ENCODE measurements at places on chromosomes 6 and 20. TPM values are rescaled to one million over a fixed set of nuclear protein-coding genes. Genes with fewer than 3 reads are reported as not detected.
A peak's percentile ranks its signal among the peaks of the same experiment; 100 is the strongest.

SOX18 gene
- 69.2 TPM for total RNA-seq

PTGIS gene
- 46.0 TPM for total RNA-seq

LY6G5C gene
- 5.9 TPM for total RNA-seq

RIPOR2 gene
- total RNA-seq, result 56.8 TPM

ARFGEF2 gene
- total RNA-seq, result 31.6 TPM

HCK gene
- total RNA-seq, result 30.8 TPM

HLA-DQA1 gene
- total RNA-seq, result 137 TPM

MOXD1 gene
- total RNA-seq, result 49.5 TPM

TRIM10 gene
- not detected for total RNA-seq

GJA10 gene
- not detected for total RNA-seq

TRIM38 gene
- total RNA-seq, result 15.9 TPM

DACT2 gene
- 1.4 TPM for total RNA-seq

FGD2 gene
- total RNA-seq, result 60.3 TPM

TXLNB gene
- total RNA-seq, result 0.73 TPM

- no peaks in the 10 kb centered on the region for H3K36me3 ChIP-seq
- H3K4me3 ChIP-seq, result no peak overlapping the region
- H3K27ac ChIP-seq, result no peak overlapping the region
- H3K4me1 ChIP-seq, result no peaks in the 10 kb centered on the region
- DNase-seq, result no peak
- H3K27me3 ChIP-seq, result no peaks in the 10 kb centered on the region
Measured at GRCh38 chr6:44037847-44038542, 89.3 kb downstream of the MRPL14 start.

- no peak for DNase-seq
- no peaks in the 10 kb centered on the region for H3K27me3 ChIP-seq
- H3K4me3 ChIP-seq, result no peak overlapping the region
- peaks cover 32% of the 10 kb centered on the region for H3K36me3 ChIP-seq
- H3K4me1 ChIP-seq, result peaks cover 20% of the 10 kb centered on the region
Measured at GRCh38 chr20:32326504-32326845, 31.7 kb upstream of the ASXL1 start.

DNA sequence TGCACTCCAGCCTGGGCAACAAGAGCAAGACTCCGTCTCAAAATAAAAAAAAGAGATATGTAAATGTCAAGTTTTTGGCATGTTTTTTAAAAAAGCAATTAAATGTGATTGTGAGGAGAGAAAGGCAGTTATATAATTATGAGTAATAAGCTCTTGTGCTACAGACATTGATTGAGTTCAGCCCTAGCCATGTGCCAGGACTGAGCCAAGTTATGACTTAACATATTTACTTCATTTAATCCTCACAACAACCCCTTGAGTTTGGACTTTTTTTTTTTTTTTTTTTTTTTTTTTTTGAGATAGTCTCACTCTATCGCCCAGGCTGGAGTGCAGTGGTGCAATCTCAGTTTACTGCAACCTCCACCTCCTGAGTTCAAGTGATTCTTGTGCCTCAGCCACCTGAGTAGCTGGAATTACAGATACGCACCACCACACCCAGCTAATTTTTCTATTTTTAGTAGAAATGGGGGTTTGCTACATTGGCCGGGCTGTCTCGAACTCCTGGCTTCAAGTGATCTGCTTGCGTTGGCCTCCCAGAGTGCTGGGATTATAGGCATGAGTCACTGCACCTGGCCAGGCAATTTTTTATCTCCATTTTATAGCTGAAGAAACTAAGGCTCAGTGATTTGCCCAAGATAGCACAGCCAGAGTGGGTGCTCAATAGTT is 15.0 kb upstream of the CSE1L start:
- H3K4me3 ChIP-seq, result no peak overlapping the region
- DNase-seq, result no peak
- H3K36me3 ChIP-seq, result peaks cover 95% of the 10 kb centered on the region
- no peaks in the 10 kb centered on the region for H3K4me1 ChIP-seq

GRCh38 chr6:169385237-169385880 is 131.7 kb upstream of the THBS2 start:
- H3K4me3 ChIP-seq, result no peak overlapping the region
- H3K36me3 ChIP-seq, result no peaks in the 10 kb centered on the region
- DNase-seq, result no peak
- H3K27ac ChIP-seq, result no peak overlapping the region
- no peaks in the 10 kb centered on the region for H3K27me3 ChIP-seq

- H3K36me3 ChIP-seq, result no peaks in the 10 kb centered on the region
- H3K27ac ChIP-seq, result no peak overlapping the region
- H3K4me1 ChIP-seq, result no peaks in the 10 kb centered on the region
- H3K4me3 ChIP-seq, result no peak overlapping the region
Measured at GRCh38 chr6:88157106-88157505, 9.0 kb downstream of the CNR1 start.

- H3K4me1 ChIP-seq, result no peaks in the 10 kb centered on the region
- H3K36me3 ChIP-seq, result no peaks in the 10 kb centered on the region
- H3K4me3 ChIP-seq, result no peak overlapping the region
- H3K27ac ChIP-seq, result no peak overlapping the region
- H3K27me3 ChIP-seq, result no peaks in the 10 kb centered on the region
Measured at GRCh38 chr20:8535403-8536261, 403.6 kb downstream of the PLCB1 start.

DNA sequence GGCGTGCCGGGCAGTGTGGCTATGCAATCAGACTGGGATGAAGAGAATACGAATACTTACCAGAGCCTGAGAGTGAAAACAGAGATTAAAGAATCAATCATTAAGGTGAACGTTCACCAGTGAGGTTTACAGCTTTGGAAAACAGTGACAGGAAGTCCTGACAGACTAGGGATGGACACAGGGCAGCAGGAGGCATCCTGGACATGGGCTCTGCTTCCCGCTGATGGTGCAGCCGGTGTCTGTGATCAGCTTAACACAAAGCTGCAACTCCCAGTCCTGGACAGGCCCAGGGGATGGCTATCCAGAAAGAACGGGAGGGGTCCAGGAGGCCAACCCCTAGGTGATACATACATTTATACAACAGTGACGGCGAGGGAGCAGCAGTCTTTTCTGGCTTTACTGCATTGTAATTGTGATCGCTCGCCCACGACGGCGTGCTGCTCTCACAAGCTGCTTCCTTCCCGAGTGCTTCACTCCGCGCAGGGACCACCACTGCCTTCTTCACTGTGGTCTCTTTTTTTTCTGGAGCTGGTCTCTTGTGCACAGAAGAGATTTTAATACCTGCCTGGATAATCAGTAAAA is 20.7 kb downstream of the DIDO1 start:
- no peak overlapping the region for H3K27ac ChIP-seq
- H3K4me1 ChIP-seq, result peaks cover 2% of the 10 kb centered on the region
- DNase-seq, result no peak
- no peak overlapping the region for H3K4me3 ChIP-seq
- H3K27me3 ChIP-seq, result no peaks in the 10 kb centered on the region

- H3K27me3 ChIP-seq, result no peaks in the 10 kb centered on the region
- no peak for DNase-seq
- H3K36me3 ChIP-seq, result no peaks in the 10 kb centered on the region
- no peaks in the 10 kb centered on the region for H3K4me1 ChIP-seq
Measured at GRCh38 chr20:60214901-60215815, 256.9 kb downstream of the CDH26 start.

- H3K27ac ChIP-seq, result no peak overlapping the region
- no peaks in the 10 kb centered on the region for H3K36me3 ChIP-seq
- H3K27me3 ChIP-seq, result no peaks in the 10 kb centered on the region
- DNase-seq, result no peak
Measured at GRCh38 chr6:63998991-63999390, 363.4 kb downstream of the PHF3 start.

- peaks cover 21% of the 10 kb centered on the region for H3K4me1 ChIP-seq
- DNase-seq, result no peak
- H3K4me3 ChIP-seq, result no peak overlapping the region
- no peaks in the 10 kb centered on the region for H3K36me3 ChIP-seq
- no peaks in the 10 kb centered on the region for H3K27me3 ChIP-seq
- no peak overlapping the region for H3K27ac ChIP-seq
Measured at GRCh38 chr6:113876695-113877094, 19.6 kb downstream of the MARCKS start.

DNA sequence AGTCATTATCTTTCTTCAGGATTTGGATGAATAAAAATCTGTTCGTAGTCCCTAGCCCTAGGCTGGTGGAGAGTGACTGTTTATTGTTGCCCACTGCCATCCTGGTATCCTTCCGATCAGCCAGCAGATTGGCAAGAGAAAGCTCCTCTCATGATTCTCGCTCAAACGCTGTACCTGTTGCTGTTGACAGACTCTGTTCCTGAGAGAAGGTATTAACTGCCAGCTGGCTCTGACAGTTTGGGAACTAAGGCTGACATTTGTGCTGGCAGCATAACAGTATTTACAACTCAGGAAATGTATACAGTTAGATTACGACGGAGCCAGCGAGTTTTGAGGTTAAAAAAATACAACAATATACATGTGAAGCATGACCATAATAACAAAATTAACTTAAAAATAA is 674.5 kb downstream of the PRKN start:
- no peaks in the 10 kb centered on the region for H3K27me3 ChIP-seq
- H3K27ac ChIP-seq, result no peak overlapping the region
- no peaks in the 10 kb centered on the region for H3K4me1 ChIP-seq
- no peak for DNase-seq

- H3K4me3 ChIP-seq, result no peak overlapping the region
- H3K27me3 ChIP-seq, result no peaks in the 10 kb centered on the region
- H3K27ac ChIP-seq, result no peak overlapping the region
- H3K36me3 ChIP-seq, result no peaks in the 10 kb centered on the region
Measured at GRCh38 chr20:45426320-45427016, 10.5 kb downstream of the PIGT start.

DNA sequence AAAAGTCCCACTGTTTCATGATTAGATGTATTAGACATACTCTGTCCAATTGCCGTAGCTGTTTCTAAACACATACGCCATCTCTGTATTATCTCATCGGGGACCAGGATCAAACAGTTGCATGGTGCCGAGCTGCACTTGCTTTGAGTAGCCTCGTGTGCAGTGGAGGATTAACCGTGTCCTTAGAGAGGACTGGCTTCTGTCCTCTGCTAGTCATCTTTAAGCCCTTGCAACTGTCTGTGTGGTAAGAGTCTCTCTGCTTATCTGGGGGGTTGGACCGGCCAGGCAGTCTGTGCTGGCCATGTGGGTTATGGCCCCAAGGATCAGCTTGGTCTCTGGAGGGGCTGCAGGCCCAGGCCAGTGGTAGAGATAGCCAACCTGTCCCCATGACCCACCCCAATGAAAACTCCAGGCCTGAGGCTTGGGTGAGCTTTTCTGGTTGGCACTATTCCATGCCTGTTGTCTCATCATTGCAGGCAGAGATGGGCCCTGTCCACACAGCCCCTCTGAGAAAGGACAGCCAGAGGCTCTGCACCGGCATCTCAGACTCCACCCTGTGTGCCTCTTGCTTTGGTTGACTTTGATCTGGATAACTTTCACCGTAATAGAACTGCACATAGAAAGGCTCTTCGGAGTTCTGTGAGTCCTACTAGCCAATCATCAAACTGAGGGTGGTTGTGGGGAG is 137.3 kb upstream of the SNX9 start:
- H3K36me3 ChIP-seq, result no peaks in the 10 kb centered on the region
- H3K4me3 ChIP-seq, result no peak overlapping the region
- no peaks in the 10 kb centered on the region for H3K27me3 ChIP-seq
- H3K4me1 ChIP-seq, result no peaks in the 10 kb centered on the region
- no peak for DNase-seq
- no peak overlapping the region for H3K27ac ChIP-seq

DNA sequence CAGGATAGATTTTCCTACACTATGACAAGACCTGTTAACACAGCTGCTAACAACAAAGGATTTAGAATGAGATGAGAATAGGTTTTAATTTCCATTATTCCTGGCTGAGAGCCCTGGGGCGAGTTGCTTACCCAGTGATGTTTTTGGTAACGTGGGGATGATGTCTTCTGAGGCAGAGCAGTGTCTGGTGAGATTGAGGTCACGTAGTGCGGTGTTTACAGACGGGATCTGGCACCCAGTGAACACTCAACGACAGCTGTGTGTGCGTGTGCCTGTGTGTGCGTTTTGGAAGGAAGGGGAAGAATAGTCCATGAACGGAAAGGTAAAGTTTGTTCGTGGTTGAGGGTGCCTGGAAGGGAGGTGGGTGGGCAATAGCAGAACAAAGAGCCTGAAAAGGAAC is 384.7 kb downstream of the C6orf118 start:
- no peaks in the 10 kb centered on the region for H3K36me3 ChIP-seq
- no peak overlapping the region for H3K27ac ChIP-seq
- no peak for DNase-seq
- no peak overlapping the region for H3K4me3 ChIP-seq
- H3K27me3 ChIP-seq, result no peaks in the 10 kb centered on the region

- DNase-seq, result no peak
- H3K36me3 ChIP-seq, result no peaks in the 10 kb centered on the region
- no peaks in the 10 kb centered on the region for H3K4me1 ChIP-seq
- H3K27ac ChIP-seq, result no peak overlapping the region
- no peak overlapping the region for H3K4me3 ChIP-seq
- no peaks in the 10 kb centered on the region for H3K27me3 ChIP-seq
Measured at GRCh38 chr6:139931747-139932146, 557.3 kb upstream of the CITED2 start.

- H3K4me3 ChIP-seq, result no peak overlapping the region
- no peak for DNase-seq
- no peaks in the 10 kb centered on the region for H3K36me3 ChIP-seq
Measured at GRCh38 chr20:2816583-2817340, 598 bp downstream of the TMEM239 start.

- H3K4me3 ChIP-seq, result no peak overlapping the region
- no peaks in the 10 kb centered on the region for H3K27me3 ChIP-seq
- H3K27ac ChIP-seq, result peak overlapping the region; percentile 74
- H3K4me1 ChIP-seq, result peaks cover 2% of the 10 kb centered on the region
- no peak for DNase-seq
- H3K36me3 ChIP-seq, result no peaks in the 10 kb centered on the region
Measured at GRCh38 chr6:10535193-10535592, 14.0 kb downstream of the GCNT2 start.

DNA sequence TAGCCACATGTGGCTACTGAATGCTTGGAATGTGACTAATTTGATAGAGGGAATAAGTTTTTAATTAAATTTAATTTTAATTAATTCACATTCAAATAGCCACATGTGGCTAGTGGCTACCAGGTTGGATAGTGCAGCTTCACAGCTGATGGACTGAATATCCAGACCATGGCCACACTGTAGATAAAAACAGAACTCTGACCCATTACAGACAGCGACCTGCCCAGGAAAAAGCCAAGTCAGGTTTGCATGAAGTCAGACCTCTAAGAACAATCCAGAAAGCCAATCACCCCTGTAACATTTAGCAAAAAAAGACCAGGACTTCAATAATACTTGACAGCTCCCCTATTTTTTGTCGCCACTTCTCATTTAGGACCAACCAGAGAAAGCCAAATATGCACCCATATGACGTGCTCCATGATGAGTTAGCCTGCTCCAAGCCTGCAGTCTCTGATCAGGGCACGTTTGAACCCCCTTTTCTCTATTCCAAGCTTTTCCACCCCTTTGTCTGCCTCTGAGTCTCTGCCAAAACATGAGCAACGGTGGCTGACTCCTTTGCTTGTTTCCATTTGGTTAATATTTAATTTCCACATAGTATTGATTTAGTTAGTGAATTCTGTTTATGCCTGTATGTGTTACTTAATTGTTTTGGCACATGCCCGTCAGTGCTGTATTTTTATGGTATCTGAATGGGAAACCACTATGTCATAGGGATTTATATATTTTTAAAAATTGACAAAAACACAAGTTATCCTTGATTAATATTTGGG is 636.3 kb downstream of the UTRN start:
- no peaks in the 10 kb centered on the region for H3K36me3 ChIP-seq
- H3K27ac ChIP-seq, result no peak overlapping the region
- H3K4me1 ChIP-seq, result no peaks in the 10 kb centered on the region
- H3K27me3 ChIP-seq, result no peaks in the 10 kb centered on the region
- no peak for DNase-seq
